ENCODE measurements at places on chromosomes 3 and 15.

DNA sequence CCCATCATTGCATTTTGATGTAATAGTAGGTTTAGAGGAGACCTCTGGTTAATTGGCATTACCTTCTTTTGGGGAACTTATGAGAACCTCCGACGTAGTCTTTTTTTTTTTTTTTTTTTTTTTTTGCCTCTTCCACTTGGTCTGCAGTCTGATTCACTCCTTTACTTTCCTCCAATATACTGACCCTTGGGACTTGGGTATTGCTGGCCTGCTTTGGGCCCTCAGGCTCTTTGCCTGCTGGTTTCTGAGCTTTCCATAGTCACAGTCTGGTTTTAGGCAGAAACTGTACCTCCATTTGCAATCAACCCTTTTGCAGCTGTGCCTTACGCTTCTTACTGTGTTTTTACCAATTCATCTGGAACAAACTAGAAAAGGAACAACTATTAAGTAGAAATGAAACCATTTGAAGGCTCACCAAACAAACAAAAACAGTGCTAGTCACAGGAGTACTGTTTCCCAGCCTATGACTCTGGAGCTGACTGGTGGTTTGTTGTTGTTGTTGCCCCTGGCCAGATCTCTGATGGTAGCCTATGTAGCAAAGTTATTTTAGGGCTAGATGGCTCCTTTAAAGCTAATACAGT, 272.8 kb downstream of the BBX start:
- no peak for DNase-seq

DNA sequence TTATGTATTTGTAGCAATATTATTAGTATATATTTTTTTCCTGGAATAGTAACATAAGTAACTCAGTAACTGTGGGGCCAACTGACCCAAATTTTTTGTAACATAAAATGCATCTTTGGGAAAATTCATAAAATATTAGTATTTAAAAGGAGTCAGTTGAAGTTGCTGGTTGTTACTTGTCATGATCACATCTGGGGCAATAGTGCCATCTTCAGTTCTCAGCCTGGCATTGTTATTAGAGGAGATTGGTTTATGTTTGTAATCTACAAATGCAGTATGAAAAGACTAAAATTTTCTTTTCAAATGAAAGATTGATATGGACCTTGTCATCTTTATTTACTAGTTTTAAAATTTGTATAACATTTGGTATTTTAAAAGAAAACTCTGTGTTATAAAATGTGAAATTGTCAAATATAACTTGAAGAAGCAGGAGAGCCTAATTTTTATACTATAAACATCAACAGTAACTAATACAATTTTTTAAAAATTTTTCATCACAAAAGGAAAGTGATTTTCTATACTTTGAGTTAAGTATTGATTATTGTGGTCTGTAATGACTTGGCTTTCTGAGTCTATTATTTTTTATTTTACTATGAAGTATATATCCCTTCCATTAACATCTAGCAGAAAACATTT, 38.8 kb upstream of the MLF1 start:
- DNase-seq: no peak

DNA sequence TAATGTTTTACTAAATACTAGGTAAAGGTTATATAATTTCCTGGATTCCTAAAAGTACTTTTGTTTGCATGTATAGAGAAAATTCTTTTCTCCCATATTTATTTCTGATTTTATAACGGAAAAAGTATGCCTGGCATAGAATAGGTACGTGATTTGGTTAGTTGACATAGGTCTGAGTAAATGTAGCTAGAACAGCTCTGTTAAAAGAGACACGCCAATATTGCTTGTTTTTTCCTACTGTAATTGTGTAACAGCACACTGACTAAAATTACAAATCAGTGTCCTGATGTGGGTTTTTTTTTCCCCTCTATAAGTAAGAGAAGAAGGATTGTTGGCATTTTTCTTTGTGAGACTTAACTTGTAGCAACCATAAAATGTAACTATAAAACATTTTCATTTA, 26.7 kb downstream of the KLHL24 start:
- no peak for DNase-seq

- no peak for DNase-seq
Observed at GRCh38 chr15:46703020-46703861, 1014.1 kb upstream of the SEMA6D start.

GRCh38 chr15:78810362-78811123, 721 bp downstream of the ADAMTS7 start:
- peak; percentile 69 for DNase-seq
